ENCODE measurements at places on chromosomes 16 and 17. TPM values are rescaled to one million over a fixed set of nuclear protein-coding genes. Genes with fewer than 3 reads are reported as not detected.

DNA sequence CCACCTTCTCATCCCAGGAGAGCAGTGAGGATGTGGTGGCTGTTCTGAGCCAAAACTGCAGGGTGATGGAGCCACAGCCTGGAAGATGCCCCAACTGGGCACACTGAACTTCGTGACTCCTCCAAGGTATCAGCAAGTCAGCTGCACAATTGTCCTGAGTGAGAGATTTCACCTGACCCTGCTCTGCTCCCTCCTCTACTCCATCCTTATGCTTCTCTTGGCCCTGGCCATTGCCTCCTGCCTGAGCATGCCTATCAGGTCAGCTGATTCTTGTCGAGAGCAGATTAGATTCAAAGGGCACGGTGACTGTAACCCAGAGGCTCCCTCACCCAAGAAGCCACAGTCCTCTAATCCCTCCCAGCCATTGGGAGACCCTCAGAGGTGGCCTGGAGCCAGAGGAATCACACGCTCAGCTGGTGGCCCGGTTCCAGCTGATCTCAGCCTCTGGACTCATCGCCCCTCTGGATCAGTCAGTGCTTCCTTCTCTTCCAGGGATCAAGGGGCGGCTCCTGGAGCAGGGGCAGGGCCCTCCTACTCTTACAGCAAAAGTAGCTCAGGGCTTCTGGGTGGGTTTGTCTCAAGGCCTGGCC lies 7.0 kb upstream of the CYB561 start:
- no peak for DNase-seq

GRCh38 chr17:32114536-32114935 lies 27.8 kb upstream of the RHOT1 start:
- no peak for DNase-seq

- no peak for DNase-seq
These were observed 5.6 kb downstream of the MOSMO start for GRCh38 chr16:22013486-22013885.

The LPO gene
- not detected for polyA plus RNA-seq
